ENCODE measurements at places on chromosomes 3 and 15. TPM values are rescaled to one million over a fixed set of nuclear protein-coding genes. Genes with fewer than 3 reads are reported as not detected.

- no peaks in the 10 kb centered on the region for H3K4me1 ChIP-seq
- no peak for DNase-seq
- H3K27me3 ChIP-seq: no peaks in the 10 kb centered on the region
- H3K36me3 ChIP-seq: no peaks in the 10 kb centered on the region
- no peak overlapping the region for H3K27ac ChIP-seq
These were observed 94.1 kb downstream of the C3orf70 start for GRCh38 chr3:185058796-185059195.

DNA sequence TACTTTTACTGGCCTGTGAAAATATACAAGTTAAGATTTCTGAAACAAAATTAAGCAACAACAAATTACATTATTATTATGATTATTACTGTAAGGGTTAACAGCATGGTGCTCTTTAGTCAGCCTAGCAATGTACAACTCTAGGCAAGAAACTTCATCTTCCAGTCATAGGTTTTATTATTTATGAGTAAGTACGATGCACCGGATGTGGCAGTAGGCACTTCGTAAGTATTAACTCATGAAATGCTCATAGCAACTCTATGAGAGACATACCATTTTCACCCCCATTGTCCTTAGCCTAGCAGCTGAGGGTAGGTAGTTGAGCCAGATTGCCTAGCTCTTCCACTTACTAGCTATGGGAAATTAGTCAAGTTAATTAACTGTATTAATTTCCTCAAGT, 68.0 kb upstream of the PTPRG start:
- no peaks in the 10 kb centered on the region for H3K4me1 ChIP-seq
- H3K27ac ChIP-seq: no peak overlapping the region
- H3K4me3 ChIP-seq: no peak overlapping the region
- DNase-seq: no peak
- H3K27me3 ChIP-seq: no peaks in the 10 kb centered on the region

GRCh38 chr15:65468229-65468909, 45.6 kb upstream of the IGDCC4 start:
- H3K4me3 ChIP-seq: no peak overlapping the region
- H3K36me3 ChIP-seq: peaks cover 95% of the 10 kb centered on the region
- H3K27me3 ChIP-seq: no peaks in the 10 kb centered on the region
- no peaks in the 10 kb centered on the region for H3K4me1 ChIP-seq
- H3K27ac ChIP-seq: no peak overlapping the region

DNA sequence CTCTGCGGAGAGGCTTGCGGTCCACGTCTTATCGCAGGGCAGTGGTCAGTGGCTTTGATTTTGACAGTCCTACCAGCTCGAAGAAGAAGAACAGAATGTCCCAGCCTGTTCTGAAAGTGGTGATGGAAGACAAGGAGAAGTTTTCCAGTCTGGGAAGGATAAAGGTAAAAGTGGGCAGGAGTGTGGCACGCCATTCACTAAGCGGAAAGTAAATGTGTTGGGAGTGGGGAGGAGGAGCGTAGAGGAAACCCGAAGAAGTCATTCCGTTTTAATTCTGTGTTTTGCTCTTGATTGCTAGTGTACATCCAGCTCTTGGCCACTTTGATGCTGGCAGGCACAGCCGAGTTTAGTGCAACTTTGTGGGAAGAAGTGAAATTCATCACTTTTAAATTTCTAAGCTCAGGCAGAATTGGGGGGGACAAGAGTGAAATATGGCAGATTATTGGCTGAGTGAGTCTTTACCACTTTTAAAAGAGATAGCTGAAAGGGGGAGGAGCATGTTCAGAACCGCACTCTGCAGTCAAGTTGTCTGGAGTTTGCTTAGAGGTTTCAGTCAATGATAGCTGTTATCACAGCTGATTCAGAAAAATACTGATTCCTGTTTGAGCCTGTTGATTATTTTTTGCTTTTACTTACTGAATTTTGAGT, 1.8 kb downstream of the ARHGEF26 start:
- peak overlapping the region; percentile 85 for H3K4me3 ChIP-seq
- H3K36me3 ChIP-seq: no peaks in the 10 kb centered on the region
- no peak for DNase-seq
- peak overlapping the region; percentile 75 for H3K27ac ChIP-seq
- no peaks in the 10 kb centered on the region for H3K27me3 ChIP-seq

- peaks cover 30% of the 10 kb centered on the region for H3K27me3 ChIP-seq
- no peaks in the 10 kb centered on the region for H3K36me3 ChIP-seq
- no peak overlapping the region for H3K27ac ChIP-seq
These were observed 3.7 kb downstream of the DLL4 start for GRCh38 chr15:40932649-40933516.

GRCh38 chr15:73784291-73784690, 31.1 kb upstream of the INSYN1 start:
- no peaks in the 10 kb centered on the region for H3K4me1 ChIP-seq
- no peaks in the 10 kb centered on the region for H3K27me3 ChIP-seq
- no peak overlapping the region for H3K4me3 ChIP-seq
- H3K36me3 ChIP-seq: no peaks in the 10 kb centered on the region
- no peak overlapping the region for H3K27ac ChIP-seq

DNA sequence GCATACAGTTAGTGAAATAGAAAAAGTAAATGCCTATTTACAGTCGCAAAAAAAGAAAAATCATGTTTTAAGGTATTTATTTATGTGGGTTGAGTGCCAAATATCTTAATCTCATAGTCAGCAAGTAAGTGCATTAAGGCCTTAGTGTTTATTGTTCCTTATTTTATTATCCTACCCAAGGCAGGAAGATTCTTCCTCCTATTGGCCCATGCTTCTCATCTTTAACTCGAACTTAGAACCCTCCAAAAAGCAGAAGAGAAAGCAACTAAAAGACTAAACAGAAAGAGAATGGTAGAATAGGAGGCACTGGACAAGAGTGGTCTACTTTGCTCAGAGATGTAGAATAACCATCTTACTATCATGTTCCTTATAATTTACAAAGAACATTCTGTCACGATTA, 7.5 kb downstream of the RFX7 start:
- no peak overlapping the region for H3K4me3 ChIP-seq
- no peaks in the 10 kb centered on the region for H3K36me3 ChIP-seq
- H3K4me1 ChIP-seq: peaks cover 10% of the 10 kb centered on the region
- no peak overlapping the region for H3K27ac ChIP-seq
- no peak for DNase-seq
- no peaks in the 10 kb centered on the region for H3K27me3 ChIP-seq

- H3K27ac ChIP-seq: no peak overlapping the region
- DNase-seq: no peak
- H3K36me3 ChIP-seq: no peaks in the 10 kb centered on the region
- peaks cover 10% of the 10 kb centered on the region for H3K4me1 ChIP-seq
- H3K27me3 ChIP-seq: no peaks in the 10 kb centered on the region
These were observed 13.0 kb downstream of the SUCLG2 start for GRCh38 chr3:67641451-67641850.

DNA sequence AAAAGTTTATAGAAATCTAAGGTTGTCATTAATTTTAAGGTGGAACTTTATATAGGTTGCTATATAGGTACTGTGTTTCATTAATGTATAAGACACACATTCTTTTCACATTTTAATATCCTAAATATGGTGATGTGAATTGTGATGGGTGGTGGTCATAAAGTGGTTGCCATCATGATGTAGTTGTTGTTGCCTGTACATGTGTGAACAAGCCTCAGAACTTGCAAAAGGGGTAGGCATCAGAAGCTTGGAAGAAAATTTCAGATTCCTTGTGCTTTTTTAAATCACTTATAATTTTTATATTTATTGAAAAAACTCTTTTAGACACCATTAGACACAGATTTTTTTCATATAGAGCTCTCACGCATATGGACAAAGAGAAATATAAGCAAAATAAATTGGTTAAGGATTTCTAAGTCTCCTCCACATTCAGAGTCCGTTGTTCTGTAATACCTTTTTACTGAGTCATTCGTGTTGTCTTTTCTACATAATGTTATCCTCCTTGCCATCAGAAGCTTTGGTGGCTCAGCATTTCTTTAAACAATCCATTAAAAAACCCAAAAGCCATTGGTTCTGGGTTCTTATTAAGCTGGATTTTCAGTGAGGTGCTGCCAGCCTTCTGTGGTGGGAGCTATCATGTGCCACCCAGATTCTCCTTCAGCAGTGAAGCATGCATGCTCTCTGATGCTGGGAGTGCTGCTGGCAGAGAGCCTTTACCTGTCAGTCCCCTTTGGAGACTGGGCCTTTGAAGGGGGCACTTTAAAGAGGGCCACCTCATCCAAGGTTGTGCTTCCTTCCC, 140.4 kb upstream of the GALNT15 start:
- no peaks in the 10 kb centered on the region for H3K4me1 ChIP-seq
- no peak overlapping the region for H3K4me3 ChIP-seq
- H3K36me3 ChIP-seq: no peaks in the 10 kb centered on the region
- DNase-seq: no peak
- H3K27me3 ChIP-seq: no peaks in the 10 kb centered on the region
- H3K27ac ChIP-seq: no peak overlapping the region

GRCh38 chr3:55170444-55170843, 242.6 kb upstream of the LRTM1 start:
- H3K36me3 ChIP-seq: no peaks in the 10 kb centered on the region
- H3K4me1 ChIP-seq: no peaks in the 10 kb centered on the region
- H3K27ac ChIP-seq: no peak overlapping the region
- DNase-seq: no peak
- H3K27me3 ChIP-seq: no peaks in the 10 kb centered on the region

The CA12 gene
- 6.7 TPM for total RNA-seq

The CLDN18 gene
- total RNA-seq: 197 TPM

The SCN11A gene
- total RNA-seq: 0.14 TPM

The P2RY12 gene
- 3.1 TPM for total RNA-seq

All from upper lobe of right lung (tissue), 1 donor.